Hematopoietic multipotent progenitor cell treated with erythropoietin and hydrocortisone succinate and interleukin-3 and kit ligand, for 15 days (in vitro differentiated cells): ENCODE measurements at places on chromosomes 1 and 21.

GRCh38 chr21:38300141-38300578, 43.4 kb downstream of the KCNJ15 start:
- no peak for DNase-seq

- no peak for DNase-seq
These were observed 22.6 kb downstream of the EPHA2 start for GRCh38 chr1:16133007-16133961.

- DNase-seq, result no peak
These were observed 29.0 kb upstream of the CLDN14 start for GRCh38 chr21:36508948-36509347.

GRCh38 chr1:47837056-47837830, 159.9 kb downstream of the TRABD2B start:
- no peak for DNase-seq

GRCh38 chr1:235888119-235888643, 21.5 kb upstream of the LYST start:
- DNase-seq, result no peak
